Stimulated activated CD8-positive, alpha-beta memory T cell treated with anti-CD3 and anti-CD28 coated beads, Interleukin-4, amount 100 ng/mL, for 4 hours (primary cell): ENCODE measurements at places on chromosomes 1 and 21.

- no peak for DNase-seq
Measured at GRCh38 chr1:58823481-58824010, 39.7 kb upstream of the JUN start.

DNA sequence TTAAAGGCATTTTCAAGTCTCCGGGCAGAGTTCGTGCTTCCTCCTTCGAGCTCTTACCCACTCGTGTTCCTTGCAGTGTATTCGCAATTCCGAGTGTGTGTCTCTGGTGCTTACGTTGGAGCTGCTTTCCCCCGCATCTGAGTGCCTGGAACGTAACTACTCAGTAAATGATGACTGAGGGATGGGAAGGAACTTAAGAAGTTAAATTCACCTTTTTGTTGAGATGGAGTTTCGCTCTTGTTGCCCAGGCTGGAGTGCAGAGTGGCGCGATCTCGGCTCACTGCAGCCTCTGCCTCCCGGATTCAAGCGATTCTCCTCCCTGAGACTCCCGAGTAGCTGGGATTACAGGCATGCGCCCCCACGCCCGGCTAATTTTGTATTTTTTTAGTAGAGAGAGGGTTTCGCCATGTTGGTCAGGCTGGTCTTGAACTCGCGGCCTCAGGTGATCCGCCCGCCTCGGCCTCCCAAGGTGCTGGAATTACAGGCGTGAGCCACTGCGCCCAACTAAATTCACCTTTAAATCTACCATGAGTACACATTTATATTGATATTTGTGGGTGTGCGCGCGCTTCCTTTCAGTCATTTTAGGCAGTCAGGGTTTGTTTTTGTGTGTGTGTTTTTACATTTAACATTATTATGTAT lies 837 bp downstream of the NDUFS5 start:
- no peak for DNase-seq

GRCh38 chr1:121519042-121519755 lies 334.4 kb downstream of the SRGAP2C start:
- DNase-seq, result peak; percentile 73

DNA sequence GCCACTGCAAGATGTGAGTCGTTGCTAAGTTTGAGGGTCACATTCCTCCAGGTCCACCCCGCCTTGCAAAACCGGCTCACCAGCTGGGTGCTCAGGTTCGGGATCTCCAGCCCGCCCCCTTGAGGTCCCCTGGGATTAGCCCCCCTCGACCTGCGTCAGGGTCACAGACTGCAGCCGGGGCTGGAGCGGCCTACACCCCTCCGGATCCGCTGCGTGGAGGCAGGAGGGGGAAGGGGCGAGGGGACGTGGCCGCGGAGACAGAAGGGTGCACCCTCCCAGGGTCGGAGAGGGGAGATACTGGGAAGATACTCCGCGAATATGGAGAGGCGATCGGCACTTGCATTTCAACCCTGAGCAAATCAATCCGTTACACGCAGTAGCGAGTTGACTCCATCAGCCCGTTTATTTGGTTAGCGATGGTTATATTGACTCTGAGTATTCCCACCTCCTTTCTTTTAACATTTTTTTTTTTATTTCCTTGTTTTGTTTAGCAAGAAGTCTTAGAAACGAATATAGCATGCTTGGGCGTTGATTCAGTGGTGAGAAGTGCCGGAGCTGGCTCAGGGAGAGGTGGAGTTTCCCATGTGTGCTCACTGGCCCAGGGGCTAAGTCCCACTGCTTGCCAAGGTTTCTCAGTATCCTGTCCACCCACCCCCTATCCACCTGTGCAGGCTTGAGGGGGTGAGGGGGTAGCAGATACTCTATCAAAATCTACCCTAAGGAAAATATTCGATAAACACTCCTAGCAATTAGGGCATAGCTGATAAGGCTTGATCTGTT lies 997 bp downstream of the IFNAR2 start:
- no peak for DNase-seq

DNA sequence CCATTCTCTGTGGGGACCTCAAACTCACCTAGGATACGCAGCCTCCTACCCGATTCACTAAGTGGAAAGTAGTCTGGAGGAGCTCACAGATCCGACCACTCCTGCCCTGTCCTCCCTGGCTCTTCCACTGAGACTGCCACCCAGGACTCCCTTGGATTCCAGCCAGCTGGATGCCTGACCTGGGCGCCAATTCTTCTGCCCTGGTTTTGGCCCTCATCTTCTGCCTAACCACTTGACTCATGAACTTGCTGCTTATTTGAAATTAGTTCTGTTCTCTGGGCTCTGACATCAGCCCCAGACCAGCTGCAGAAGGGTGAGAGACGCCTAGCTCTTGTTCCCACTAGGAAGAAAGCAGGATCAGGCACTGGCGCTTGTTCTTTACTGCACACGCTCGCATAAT lies 48.9 kb downstream of the SLC35D1 start:
- DNase-seq, result no peak

DNA sequence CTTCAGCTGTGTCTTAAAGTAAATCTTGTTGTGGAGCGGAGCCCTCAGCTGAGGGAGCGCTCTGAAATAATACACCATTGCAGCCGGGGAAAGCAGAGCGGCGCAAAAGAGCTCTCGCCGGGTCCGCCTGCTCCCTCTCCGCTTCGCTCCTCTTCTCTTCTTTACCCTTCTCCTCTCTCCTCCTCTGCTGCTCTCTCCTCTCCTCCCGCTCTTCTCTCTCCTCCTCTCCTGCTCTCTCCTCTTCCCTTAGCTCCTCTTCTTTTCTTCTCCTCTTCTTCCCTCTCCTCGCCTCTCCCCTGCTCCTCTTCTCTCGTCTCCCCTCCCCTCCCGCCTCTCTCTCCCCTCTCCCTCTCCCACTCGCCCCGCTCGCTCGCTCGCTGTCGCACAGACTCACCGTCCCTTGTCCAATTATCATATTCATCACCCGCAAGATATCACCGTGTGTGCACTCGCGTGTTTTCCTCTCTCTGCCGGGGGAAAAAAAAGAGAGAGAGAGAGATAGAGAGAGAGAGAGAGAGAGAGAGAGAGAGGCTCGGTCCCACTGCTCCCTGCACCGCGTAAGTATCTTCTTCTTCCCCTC lies at the start of gene PROX1:
TSS of gene PROX1 (plus strand) at position 47 of the 580 bp plus-strand sequence. CDS start 8,563 bp downstream, outside the sequence.
- DNase-seq, result no peak
